Heart right ventricle (tissue), 16 donors: ENCODE measurements at places on chromosomes 11 and 22.

- DNase-seq = no peak
Observed at GRCh38 chr22:19446603-19447329, 745 bp downstream of the C22orf39 start.

DNA sequence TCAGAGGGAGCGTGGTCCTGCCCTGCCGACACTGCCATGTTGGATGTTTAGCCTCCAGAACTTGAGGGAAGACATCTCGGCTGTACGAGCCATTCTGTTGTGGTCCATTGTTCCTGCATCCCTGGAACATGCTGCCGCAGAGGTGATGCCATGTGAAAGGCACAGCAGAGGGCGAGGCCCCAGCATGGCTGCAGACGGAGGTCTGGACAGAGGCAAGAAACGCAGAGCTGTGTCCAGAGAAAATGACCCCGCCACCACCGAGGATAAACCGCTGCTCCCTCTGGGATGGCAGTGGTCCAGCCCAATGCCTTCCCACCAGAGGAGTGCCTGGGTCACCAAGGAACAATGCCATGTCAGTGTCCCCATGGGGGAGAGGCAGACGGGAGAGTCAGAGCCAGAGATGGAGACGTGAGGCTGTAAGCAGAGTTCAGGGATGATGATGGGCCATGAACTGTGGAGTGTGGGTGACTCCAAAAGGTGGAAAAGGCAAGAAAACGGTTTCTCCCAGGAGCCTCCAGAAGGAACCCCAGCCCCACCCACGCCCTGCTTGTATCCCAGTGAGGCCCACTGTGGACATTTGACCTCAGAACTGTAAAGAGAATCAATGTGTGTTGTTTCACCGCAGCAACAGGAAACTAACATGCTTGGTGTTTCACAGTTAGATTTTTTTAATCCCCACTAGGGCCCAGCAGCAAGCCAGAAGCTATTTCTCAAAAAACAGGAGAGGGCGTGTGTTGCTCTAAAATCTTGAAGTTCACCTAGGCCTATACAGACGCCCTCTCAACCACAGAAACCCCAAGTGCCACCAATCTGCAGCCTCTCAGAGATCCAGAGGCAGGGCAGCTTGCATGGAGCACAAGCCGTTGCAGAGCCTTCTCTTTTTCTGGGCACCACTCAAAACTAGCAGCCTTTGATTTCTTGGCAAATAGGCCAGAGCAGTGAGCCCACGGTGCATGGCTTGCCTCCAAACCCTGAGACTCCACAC is 1422.9 kb downstream of the TBC1D22A start:
- no peak for DNase-seq

DNA sequence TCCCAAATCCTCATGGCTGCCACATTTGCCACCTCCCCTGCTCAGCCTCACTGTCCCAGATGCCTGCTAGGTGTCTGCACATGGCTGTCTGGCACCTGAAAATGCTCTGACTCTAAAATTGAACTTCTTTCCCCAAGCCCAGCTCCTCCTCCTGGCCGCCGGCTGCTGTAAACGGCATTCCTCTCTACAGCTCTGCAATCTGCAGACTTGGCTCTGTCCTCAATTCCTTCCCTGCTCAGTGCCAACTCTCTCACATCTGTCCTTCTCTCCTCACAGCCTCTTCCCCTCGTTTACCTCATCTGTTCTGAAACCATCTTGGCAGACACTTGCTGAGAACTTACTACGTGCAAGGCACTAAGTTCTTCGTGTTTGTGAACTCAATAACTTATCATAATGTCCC is 169.4 kb upstream of the SYT13 start:
- DNase-seq = no peak

GRCh38 chr11:128497061-128497775 is 90.1 kb downstream of the ETS1 start:
- no peak for DNase-seq

DNA sequence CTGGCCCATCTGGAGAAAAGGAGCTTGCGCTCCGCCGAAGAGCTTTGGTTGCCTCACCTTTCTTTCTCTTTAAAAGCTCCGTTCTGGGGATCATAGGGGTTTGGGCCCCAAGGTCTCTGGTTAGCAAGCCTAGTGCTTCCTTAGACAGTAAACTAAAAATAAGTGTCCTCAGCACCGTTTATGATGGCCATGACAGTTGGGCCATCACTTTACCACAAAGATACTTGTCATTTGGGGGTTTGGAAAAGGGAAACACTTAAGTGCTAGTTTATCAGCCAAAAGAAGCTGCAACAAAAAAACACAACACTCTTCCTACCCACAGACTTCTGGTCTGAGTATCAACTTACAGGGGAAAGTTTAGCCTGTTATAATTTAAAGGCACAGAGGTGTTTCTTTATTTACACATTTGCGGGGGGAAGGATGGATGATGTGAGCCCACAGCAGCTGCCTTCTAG is 88.4 kb upstream of the CD44 start:
- no peak for DNase-seq

DNA sequence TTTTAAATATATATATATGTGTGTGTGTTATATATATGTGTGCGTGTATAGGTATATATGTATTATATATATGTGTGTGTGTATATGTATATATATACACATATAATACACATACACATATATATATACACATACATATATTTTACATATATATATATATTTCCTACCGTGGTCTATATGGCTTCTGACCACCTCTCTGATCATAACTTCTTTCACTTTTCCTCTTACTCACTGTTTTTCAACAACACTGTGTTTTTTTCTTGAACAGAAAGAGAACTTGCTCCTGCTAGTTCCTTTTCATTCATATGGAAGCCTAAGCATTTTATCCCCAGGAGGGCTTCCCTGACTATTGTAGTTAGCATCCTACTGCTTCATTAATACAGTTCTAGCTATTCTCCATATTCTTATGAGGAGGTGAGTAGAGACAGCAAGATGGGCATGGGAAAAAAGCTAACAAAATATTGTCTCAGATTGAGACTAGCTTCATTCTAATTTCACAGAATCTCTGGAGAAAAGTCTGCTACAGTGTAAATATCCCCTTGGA is 38.5 kb upstream of the CTSC start:
- DNase-seq = no peak

DNA sequence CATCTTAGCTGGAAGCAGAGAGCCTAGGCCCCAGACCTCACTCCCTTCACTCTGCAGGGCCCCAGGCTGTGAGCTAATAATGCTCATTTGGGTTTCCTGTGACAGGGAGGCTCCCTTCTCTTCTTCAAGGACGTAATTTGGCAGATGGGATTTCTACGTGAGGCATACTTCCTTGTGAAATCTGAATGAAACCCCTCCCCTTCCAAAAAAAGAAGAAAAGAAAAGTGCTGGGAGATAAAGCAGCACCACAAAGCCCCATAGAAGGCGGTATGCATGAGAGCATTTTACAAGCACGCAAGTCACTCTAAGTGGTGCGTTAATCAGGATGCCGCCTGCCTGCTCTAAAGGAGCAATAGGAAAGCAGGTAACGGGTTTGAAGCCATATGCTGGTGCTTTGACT is 5.7 kb downstream of the P2RX3 start:
- no peak for DNase-seq

DNA sequence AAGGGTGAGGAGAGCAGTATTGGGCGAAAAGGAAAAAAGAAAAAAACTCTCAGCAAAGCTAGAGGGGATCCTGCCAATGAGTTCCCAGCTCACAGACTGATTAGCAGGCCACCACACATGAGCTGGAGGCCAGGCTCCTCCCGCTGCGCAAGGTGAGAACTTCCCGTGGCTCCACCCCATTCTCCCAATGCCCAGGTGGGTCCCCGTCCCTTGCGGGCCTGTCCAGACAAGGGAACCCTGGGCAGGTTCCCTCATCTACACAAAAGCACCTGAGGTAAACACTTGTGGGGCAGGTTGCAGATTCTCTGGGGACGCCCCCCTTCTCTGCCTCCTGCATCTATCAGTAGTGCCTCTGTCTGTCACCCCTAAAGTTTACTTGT is 46.5 kb downstream of the CDPF1 start:
- no peak for DNase-seq

GRCh38 chr11:113715882-113716625 is 9.9 kb upstream of the TMPRSS5 start:
- no peak for DNase-seq

DNA sequence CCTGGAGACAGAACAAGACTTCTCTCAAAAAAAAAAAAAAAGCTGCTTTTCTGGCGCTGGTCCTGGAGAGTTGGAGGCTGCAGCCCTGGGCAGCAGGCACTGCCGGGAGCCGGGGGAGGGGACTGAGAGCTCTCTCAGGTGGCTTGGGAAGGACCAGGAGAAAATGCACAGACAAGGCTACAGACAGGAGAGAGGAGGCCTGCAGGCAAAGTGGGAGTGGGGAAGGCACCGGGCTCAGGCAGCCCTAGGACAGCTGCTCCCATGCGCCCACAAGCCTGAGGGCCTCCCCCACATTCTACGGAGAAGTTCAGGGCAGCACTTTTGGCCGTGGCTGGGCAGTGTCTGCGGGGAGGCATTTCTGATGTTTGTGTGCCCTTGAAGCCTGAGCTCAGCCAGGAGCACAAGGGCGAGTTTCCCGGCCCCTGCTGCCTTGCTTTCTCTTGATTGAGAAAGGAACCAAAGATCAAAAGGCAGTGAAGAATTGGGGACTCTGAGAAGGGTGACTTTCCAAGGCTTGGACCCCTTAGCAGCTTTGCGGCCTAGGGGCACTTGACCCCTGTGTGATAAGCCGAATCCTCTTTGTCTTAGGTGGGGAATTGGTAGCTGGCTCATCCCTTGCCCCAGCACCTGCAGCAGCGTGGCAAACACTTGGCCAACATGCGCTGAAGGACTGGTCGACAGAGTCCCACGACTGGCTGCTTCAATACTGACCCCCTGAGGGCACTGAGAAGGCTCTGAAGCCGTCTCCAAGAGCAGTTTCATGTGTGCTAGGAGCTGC is 35.3 kb downstream of the PPM1F start:
- no peak for DNase-seq

GRCh38 chr11:83717537-83717936 is 431.4 kb upstream of the CCDC90B start:
- no peak for DNase-seq

- DNase-seq = no peak
Observed at GRCh38 chr11:93984936-93985335, 36.2 kb upstream of the HEPHL1 start.

DNA sequence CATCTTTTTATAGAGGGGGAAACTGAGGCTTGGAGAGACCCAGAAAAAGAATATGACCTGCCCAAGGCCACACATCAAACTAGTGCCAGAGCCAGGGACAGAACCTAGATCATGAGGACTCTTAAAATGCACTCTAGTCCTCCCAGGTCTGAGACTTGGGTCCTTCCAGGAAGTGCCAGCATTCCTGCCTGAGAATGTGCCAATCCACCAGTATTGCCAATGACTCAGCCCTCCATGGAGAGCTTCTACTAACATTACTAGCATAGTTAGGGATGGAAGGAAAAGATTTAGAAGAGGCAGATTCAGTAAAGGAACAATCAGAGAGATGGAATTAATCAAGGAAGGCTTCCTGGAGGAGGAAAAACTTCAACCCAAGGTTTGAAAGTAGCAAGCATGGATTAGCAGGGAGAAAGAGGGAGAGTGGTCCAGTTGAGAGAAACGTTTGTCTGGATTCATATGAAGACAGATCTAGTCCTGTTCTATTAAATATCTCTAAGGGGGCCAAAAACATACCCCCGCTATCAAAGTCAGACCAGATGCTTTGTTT is 20.1 kb upstream of the SMIM35 start:
- DNase-seq = no peak

- no peak for DNase-seq
Observed at GRCh38 chr11:35153280-35153679, 14.3 kb downstream of the CD44 start.

DNA sequence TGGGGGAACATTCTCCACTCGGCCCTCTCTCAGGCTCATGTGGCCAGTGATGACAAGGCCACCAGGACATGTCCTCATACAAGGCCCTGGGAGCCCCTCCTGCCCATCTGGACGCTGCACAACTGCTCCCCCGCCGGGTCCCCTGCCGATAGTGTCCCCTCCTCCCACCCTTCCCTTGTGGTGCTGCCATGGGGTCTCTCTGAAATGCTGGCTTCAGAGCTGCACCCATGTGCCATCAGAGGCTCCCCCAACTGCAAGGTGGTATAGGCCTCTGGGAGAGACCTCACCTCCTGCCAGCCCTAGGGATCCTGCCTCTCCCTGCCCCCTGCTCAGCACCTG is 113.0 kb downstream of the KCNQ1OT1 start:
- DNase-seq = peak; percentile 3

DNA sequence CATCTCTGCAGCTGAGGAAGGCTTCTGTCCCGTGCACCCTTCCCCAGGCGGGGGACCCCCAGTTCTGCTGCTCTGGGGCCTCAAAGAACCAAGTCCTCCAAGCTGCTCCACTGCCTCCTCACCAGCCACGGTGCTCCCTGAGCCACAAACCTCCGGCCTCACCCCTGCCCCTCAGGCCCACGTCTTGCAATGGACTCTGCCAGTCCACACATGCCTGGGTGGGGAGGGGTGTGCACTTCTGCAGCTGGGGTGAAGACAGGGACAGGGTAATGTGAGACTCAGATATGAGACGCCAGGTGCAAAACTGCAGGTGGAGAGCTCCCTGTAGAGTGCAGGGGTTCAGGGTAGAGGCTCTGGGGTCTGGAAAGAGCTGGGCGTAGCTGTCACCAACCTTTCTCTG is 3.2 kb upstream of the PTDSS2 start:
- no peak for DNase-seq

DNA sequence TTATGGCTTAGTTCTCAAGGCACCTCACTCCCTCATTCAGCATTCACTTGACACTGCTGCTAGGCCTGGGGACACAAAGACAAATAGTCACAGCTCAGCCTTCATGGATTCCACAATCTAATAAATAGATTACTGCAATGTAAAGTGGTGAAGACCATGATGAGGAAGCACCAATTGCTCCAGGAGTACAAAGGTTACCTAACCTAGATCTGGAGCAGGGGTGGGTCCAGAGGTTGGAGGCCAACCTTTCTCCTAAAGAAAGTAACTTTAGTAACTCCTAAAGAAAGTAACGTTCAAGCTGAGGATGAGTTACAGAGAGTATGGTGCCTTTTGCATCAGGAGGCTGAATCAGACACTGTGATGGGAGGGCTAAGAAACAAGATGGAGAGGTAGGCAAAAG is 4.1 kb downstream of the TRIM3 start:
- DNase-seq = no peak

- DNase-seq = no peak
Observed at GRCh38 chr22:22993184-22993583, 77.1 kb upstream of the GNAZ start.

DNA sequence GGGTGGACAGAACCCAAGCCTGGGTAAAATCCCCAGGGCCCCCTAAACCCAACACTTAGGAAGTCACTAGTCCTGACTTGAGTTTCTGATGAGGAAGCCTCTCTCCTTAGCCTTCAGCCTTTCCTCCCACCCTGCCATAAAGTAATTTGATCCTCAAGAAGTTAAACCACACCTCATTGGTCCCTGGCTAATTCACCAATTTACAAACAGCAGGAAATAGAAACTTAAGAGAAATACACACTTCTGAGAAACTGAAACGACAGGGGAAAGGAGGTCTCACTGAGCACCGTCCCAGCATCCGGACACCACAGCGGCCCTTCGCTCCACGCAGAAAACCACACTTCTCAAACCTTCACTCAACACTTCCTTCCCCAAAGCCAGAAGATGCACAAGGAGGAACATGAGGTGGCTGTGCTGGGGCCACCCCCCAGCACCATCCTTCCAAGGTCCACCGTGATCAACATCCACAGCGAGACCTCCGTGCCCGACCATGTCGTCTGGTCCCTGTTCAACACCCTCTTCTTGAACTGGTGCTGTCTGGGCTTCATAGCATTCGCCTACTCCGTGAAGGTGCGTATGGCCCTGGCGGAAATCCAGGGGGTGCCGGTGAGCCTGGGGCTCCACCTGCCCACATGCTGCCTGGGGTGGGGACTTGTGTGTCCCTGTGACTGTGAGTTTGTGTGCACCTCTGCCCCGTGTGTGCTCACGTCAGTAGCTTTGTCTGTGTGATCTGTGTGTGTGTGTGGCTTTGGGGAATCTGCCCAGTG is at the start of gene IFITM1:
Gene IFITM1, plus strand, starts transcription at position 254 of the 767 bp plus-strand sequence. Its CDS starts 131 bp downstream, at position 385.
- peak; percentile 65 for DNase-seq
